Cortex of kidney (tissue), 1 donor: ENCODE measurements at places on chromosomes 5 and 9.

- DNase-seq, result no peak
These were observed 162.9 kb downstream of the ZDHHC21 start for GRCh38 chr9:14530366-14530765.

DNA sequence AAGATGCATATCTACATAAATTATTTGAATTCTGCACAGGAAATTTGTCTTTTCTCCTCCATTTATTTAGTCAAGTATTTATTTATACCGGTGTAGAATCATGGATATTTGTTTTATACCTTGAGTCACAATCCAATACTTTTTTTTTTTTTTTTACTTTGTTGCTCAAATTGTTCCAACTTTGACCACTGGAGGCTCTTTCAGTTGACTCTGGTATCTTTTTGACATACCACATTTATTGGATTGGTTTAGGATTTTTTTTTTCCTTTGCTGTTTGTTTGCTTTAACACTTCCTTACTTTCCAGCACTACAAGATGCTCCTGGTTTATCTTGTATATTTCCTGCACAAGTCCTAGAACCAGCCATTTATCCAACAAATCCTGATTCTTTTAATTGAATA lies 543.1 kb upstream of the RIOK2 start:
- no peak for DNase-seq

DNA sequence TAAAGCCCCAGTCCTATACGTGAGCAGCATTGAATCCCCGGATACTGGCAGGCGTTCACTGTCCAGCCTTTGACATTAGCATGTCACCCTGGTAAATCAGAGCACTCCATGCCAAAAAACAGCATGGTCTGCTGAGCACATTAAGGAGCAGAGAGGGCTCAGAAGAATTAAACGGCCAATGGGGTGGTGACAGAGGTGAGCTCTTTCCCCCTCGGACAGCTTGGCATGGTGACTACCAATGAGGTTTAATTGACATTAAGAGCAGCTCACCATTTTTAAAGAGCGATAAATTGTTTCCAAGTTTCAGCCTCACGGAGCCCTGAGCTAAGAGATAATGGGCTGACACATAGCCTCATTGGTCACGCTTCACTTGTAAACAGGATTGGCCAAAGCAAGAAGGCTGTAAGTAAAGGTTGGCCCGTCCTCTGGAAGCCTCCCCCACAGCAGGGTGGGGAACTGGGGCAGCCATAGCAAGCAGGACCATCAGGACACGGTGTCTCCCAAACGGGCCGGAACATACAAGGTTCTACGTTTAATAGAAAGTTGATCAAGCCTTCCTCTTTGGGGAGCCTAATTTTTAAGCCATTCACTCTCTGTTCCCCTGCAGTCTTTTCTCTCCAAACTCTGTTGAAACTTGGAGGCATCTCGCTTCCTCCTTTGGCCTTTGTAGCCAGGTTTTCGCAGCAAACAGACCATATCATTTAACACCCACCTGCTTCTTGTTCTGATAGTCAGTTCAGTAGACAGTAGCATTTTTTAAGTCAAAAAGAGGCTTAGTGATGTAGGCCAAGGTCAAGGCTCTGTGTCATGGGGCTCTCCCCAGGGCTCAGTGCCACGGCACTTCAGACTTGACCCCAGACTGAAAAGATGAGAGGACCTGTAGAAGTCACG lies 25.9 kb downstream of the QRFP start:
- DNase-seq, result no peak

GRCh38 chr9:99905833-99906402 lies 536 bp upstream of the STX17 start:
- no peak for DNase-seq

DNA sequence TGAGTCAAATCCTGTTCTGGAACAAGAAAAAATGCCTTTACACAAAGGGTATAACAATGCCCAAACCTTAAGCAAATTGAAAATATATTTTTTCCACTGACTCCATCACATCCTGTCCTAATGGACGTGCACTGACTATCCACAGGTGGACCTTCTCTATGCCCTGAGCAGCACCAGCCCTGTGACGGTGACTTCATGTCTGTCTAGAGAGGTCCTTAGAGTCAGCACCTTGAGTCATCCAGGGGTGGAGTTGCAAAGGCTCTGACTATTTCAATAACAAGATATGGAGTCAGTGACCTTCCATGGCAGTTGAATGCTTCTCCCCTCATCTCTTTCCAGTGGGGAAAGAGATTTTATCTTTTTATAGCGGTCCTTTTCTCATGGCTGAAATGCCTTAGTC lies 78.0 kb downstream of the YIPF5 start:
- no peak for DNase-seq

DNA sequence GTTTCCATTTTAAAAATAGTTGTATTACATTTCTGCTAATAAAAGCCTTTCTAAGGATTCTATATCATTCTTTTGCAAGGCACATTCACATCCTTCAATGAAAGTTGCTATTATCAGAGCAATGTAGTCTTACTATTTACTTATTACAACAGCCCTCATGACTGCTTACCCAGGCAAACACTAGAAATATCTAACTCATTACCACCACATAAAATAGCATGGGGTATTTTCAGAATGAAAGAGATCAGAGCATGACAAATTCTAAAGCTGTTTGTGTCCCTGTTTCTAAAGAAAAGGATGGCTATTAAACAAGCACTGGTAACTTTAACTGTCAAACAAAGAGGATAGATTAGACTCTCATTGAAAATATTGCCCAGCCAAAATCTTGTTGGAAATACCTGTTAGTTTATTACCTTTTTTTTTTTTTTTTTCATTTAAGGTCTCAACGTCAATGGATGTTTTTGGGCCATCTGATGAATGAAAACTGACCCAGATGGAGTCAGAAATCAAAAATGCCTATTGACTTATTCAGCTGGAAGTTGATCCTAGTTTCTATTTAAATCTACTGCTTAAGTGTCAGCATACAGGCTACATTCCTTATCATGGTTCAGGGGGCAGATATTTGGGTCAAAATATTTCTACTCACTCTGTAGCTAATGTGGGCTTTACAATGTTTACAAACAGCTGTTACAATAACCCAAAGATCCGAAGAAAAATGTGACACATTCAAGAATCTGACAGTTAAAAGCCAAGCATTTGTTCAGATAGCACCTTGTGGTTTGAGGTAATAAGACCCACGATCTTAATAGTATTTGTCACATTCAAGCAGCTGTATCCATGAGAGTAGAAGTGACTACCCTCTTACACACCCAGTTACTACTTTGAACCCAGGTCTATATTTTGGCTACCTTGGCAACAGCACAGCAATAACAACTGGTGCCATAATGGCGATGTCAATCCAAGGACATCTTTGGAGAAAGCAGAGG lies 554.8 kb upstream of the MEF2C start:
- DNase-seq, result no peak

GRCh38 chr9:34272101-34272541 lies 56.9 kb downstream of the KIF24 start:
- no peak for DNase-seq

- no peak for DNase-seq
These were observed 37.9 kb downstream of the SEMA5A start for GRCh38 chr5:9507974-9508373.

- no peak for DNase-seq
These were observed 148.2 kb upstream of the RAI14 start for GRCh38 chr5:34507933-34508332.

DNA sequence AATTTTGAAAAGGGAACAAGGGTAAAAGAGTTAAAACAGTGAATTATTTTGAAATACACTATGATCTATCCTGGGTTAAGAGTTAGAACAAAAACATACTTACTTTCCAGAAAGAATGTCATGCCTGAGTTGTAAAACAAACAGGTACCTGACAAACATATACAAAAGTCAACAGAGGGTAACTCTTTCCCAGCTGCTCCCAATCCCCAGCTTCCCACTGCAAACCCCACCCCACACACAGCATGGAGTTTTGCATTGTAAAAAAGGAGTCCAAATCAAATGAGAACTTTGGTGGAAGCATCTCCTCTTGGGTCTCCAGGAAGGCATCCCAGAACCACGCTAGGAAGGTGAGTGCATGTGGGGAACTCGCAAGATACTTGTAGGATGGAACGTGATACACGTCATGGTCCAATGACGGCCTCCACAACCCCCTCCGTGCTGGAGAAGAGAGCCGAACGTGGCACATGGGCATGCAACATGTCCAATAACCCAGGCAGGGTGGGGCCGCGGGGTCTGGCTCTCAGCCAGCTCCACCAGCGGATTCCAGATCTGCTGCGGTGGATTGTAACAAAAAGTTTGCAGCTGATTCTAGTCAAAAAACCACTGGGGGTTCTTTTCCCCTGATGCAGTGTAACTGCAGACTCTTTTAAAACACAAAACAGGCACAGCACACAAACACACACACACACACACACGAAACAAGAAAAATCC lies 55.8 kb downstream of the EPB41L4B start:
- no peak for DNase-seq

DNA sequence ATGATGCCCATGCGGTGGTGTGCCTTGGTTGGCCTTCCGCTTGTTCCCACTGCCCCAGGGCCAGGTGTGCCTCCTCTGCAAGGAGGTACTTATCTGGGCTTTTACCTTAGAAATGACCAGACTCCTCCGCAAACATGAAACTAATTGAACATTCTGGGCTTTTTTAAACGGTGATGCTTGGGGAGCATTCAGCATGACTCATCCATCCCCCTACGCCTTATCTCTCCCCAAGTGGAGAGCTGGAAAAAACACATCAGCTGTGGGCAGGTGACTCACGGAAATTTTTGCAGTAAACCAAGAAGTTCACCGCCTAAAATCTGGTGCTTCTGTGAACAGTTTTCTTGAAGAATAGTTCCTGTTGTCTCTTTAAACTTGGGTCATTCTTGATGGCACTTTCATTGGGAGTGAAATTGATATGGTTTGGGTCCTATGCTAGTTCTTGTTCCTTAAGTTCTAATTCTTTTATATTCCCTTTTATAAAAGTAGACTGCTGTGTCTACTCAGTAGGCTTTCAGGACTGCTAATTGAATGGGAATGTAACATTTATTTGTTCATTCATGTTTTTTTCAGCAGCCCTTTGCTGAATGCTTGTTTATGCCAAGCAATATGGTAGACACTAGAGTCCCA lies 39.6 kb downstream of the SFXN1 start:
- no peak for DNase-seq

- DNase-seq, result no peak
These were observed 15.6 kb downstream of the RIC1 start for GRCh38 chr9:5644501-5644900.

GRCh38 chr9:109922617-109923470 lies 142.8 kb downstream of the PALM2AKAP2 start:
- no peak for DNase-seq

DNA sequence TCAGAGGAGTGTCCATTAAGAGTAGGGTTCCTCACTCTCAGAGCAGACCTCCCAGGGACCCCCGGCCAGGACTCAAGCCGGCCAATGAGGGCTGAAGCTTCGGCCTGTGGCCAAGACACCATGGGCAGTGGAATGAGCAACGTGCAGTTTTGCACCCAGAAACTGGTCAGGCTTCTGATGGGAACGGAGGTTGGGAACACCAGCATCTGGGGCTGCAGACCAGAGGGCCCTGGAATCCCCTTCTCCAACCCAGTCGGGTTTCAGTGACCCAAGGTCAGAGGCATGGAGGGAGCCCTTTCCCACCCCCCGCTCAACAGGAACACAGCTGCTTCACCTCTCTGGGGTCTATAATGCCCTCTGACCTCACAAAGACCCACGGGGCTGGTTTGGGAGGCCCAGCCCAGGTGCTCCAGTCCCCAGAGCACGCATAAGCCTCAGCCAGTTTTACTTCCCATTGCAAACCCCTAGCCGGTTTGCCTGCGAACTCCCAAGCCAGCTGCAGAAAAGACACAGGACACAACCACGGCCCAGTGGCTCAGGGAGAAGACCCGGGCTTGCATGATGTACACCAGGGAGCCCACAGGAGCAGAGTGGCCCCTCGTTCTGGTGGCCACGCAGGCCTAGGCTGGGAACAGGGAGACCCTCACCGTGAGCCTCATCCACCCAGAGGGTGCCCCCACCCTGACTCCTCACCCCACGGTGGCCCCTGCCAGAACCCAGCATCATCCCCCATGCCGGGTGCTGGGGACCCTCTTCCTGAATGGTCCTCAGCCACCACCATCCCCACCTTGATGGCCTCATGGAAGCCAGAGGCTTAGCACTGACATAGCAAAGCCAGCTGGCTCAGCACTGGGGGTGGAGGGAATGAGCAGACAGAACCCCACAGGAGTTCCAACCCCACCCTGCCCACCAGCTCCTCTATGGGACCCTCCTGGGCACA lies 30.6 kb downstream of the VAV2 start:
- no peak for DNase-seq

DNA sequence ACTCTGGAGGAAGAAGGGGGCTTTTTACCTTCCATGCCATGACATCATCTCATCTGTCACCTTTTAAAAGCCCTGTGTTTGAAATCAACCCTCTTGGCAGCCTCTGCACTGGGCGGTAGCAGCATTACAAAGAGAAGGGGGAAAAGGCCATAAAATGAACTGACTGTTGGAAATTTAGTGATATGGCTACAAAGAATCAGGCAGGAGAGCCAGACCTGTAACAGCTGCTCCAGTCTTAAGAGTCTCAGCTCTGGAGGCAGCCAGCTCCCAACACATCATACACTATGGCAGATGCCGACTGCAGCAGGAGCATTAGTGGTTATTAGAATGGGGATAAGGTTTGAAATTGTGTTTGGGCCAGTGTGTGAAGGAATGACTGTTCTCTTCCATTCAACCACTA lies 257.5 kb downstream of the DMAC1 start:
- DNase-seq, result no peak

GRCh38 chr5:73747696-73748380 lies 121.8 kb downstream of the ARHGEF28 start:
- DNase-seq, result no peak

- DNase-seq, result no peak
These were observed 298.4 kb downstream of the TLE1 start for GRCh38 chr9:81390792-81391456.

DNA sequence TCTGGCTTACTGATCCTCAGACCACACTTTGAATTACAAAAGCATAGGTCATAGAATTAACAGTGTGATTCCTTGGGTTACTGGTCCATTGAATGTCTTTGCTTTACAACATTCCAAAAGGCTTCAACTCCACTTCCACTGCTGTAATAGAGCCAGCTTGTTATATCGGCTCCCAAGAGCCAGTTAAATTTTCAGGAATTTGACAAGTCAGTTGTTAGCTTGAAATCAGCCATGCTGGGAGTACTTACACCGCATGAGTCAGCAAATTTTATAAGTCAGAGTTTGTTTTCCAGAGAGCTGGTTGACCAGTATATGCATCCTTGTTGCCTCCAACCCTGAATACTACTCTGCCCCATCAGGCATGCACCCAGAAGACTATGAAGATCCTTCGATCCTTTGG lies 73.1 kb downstream of the FOXB2 start:
- no peak for DNase-seq

- DNase-seq, result no peak
These were observed 218.4 kb downstream of the FSTL4 start for GRCh38 chr5:133393776-133394476.

DNA sequence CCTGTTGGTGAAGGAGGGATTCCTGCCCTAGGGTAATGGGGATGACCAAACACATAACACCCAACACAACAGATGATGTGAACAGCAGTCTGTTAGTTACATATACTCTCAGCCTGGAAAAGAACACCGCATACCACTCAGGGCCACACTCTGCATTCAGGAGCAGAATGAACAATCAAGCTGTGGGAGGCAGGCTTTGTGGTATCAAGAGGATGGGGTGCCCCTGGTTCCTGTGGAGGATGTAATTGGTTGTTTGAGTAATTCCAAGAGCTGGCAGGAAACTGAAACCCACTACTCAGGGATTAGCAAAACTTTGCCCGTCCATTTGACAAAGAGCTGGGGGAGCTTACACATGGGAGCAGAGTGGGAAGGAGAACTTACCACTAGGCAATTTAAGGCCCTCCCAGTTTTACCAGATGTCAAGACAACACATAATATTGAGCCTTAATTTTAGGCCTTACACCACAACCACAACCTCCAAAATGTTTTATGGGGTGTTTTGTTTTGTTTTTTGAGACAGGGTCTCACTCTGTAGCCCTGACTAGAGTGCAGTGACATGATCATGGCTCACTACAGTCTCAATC lies 15.6 kb upstream of the PRKAA1 start:
- no peak for DNase-seq
